ENCODE measurements at places on chromosomes 6 and 20.

GRCh38 chr6:126172131-126172530 is 167.8 kb upstream of the CENPW start:
- no peak for DNase-seq

- no peak for DNase-seq
These were observed 40.8 kb downstream of the KCNK17 start for GRCh38 chr6:39273406-39273821.

DNA sequence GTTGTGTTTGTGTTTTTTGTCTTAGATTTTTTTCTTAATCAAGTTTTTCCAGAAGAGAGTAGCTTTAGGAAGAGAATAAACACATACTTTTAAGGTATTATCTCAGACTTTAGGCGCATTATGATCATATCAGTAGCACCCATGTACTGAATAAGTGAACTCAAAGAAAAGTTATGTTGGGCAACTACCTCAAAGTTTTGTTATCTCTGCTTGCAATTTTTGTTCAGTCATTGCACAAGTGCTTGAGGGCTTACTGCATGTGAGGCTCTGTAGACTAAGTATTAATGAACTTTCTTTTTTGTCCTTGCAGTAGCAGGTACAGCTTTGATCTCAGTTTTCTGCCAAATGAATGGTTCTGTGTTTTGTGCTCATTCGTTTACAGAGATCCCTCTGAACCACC is 189.0 kb downstream of the SLC16A10 start:
- DNase-seq = no peak

GRCh38 chr6:109222848-109223247 is 127.5 kb downstream of the CEP57L1 start:
- DNase-seq = no peak

DNA sequence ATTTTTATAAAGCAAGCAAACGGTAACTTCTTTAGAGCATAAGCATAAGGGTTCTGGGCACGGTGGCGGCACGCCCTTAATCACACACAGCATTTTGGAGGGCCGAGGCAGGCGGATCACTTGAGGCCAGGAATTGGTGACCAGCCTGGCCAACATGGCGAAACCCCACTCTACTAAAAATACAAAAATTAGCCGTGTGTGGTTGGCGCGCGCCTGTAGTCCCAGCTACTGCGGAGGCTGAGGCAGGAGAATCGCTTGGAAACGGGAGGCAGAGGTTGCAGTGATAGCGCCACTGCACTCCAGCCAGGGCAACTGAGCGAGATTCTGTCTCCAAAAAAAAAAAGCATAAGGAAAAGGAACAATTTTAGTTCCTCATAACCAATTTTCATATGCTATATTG is 2.6 kb downstream of the SENP6 start:
- DNase-seq = no peak
